Hematopoietic multipotent progenitor cell treated with erythropoietin and hydrocortisone succinate and interleukin-3 and kit ligand, for 6 days (in vitro differentiated cells): ENCODE measurements at places on chromosomes 5 and 9.

GRCh38 chr5:79133657-79134451 lies 22.2 kb downstream of the BHMT start:
- peak; percentile 89 for DNase-seq

DNA sequence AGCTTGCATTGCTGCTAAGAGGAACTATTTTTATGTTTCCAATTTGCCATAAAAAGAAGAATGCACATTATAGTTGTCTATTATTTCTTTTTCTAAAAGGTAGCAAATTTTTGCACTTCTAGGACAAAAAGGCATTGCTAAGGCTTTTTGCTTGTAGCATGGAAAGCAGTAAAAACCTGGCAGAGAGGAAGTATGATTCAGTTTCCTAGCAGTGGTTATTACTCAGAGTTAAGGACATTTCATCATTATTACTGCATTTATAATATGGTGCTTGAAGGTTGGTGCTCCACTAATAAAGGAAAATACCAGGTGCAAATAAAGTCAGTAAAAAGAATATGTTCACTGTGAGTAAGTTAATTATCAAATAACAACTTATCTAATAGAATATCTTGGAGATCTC lies 179.8 kb upstream of the PLPPR1 start:
- no peak for DNase-seq

GRCh38 chr5:119943148-119943547 lies 313.8 kb downstream of the FAM170A start:
- peak; percentile 36 for DNase-seq

DNA sequence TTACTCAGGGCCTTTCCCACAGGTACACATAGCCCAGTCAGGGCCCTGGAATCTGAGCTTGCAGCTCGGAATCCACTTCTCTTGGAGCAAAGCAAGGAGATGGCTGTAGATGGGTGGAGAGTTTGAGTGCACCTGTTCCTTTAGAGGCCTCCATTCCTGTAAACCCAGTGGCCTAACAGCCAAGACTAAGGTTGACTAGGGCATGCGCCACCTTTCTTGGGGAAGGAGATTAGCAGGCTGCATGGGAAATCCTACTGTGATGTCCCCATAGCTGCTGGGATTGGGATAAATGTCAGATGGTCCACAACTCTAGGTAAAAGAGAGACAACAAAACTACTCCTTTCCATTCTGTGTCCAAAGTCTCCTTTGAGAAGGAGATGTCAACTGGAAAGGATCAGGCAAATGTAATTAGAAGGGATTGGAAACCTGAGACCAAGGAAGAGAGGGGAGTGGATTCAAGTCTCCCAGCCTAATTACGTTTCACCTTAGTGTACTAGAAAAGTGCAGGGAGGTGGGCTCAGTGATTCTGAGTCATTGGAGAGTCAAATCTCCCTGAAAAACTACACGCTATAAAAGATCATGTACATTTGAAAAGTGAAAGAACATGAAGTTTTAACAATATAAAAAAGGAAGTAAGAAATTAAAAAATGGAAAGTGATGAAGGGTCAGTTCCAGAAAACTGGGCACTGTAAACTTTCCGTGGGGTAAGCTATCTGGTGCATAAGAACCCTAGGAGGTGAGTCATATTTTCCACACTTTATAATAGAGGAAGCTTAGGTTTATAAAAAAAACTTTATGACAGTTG lies 104.2 kb downstream of the SEC61B start:
- DNase-seq = peak; percentile 8

- peak; percentile 44 for DNase-seq
These were observed 158.8 kb downstream of the C9orf152 start for GRCh38 chr9:110048976-110049698.

GRCh38 chr5:148666353-148666752 lies 12.0 kb upstream of the HTR4 start:
- DNase-seq = peak; percentile 12

- no peak for DNase-seq
These were observed 248.8 kb downstream of the NNT start for GRCh38 chr5:43851741-43852140.

GRCh38 chr9:115653171-115653606 lies 500.4 kb upstream of the PAPPA start:
- no peak for DNase-seq

- DNase-seq = no peak
These were observed 391.9 kb downstream of the PSAT1 start for GRCh38 chr9:78688796-78689195.

GRCh38 chr9:431701-432100 lies 217.0 kb downstream of the DOCK8 start:
- DNase-seq = no peak

GRCh38 chr5:142466195-142466971 lies 141.6 kb upstream of the SPRY4 start:
- no peak for DNase-seq

- no peak for DNase-seq
These were observed 41.0 kb upstream of the GFPT2 start for GRCh38 chr5:180394031-180394636.

DNA sequence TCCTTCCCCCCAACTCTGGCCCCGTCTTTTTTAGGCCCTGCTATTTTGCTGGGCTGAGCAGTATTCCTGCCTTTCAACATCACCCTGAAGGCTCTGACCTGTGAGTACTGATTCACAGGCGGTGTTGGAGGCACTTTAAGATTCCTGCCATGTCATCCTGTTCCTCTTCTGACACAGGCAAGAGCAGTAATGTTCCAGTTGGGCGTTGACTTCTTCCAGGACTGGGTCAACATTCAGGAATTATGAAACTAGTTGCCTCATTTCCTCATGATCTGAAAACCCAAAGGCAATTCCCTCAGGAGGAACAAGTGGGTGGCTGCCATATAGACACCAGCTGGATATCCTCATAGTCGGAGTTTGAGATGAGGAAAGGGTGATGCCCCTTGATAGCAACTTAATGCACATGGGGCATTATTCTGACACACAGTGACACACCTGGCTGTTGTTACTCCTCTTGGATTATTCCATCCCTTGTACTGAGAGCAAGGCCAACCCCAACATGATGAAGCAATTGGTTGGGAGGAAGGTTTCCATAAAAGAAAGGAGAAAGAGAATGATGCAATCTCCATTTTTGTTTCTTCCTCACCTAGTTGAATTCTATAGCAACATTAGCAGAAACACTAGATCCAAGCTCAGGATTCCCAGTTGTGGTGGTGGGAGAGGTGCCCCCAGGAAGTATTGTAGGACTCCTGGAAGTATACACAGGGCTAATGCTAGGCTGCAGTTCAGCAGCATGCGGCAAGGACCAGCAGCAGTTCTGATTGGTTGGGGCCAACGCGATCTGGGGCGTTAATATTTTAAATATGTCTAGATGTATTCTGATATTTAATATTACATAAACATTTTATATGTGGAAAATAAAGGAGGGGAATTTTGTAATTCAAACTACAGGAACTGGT lies 19.6 kb upstream of the GLRX start:
- DNase-seq = no peak

GRCh38 chr9:117411547-117411946 lies 3.3 kb downstream of the ASTN2 start:
- DNase-seq = peak; percentile 54

DNA sequence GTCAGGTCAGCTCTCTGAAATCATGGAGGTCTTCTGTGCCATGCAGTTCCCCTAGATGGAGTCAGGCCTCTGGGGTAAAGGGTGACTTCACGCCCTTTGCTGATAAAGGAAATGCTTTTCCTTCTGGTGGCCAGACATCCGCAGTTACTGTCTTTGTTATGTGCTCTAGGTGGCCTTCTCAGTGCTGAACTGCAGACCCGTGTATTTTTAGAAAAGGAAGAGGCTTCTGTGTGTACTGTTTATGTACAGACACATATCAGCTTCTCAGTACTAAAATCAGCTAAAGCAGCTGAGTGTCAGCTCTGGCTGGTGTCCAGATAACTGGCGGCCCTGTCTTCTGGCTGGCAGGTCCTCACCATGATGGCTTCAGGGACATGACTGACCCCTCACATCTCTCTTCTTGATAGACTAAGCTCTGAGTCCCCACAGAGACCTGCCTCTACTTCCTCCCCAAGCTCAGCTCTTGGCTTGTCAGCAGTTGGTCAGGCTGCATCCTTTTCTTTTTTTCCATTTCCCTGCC lies 75.3 kb downstream of the ARHGAP26 start:
- peak; percentile 53 for DNase-seq

DNA sequence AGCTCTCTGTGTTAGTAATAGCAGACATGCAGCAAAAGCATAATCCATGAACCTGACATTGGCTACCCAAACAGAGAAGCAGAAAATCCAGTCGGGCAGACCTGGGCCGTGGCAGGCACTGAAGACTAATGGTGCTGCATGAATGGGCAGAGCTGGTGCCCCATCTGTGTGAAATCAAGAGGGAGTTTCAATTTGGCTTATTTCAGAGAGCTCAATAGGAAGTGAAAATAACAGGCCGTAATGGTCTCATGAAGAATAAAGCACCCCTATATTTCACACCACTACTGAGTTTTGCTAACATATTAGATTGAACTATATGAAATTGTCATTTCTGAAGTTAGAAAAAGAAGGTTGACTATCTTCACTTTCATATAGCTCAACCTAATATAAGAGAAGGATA lies 149.7 kb downstream of the ENC1 start:
- no peak for DNase-seq

- peak; percentile 58 for DNase-seq
These were observed 577 bp downstream of the AP3S1 start for GRCh38 chr5:115842089-115842935.

DNA sequence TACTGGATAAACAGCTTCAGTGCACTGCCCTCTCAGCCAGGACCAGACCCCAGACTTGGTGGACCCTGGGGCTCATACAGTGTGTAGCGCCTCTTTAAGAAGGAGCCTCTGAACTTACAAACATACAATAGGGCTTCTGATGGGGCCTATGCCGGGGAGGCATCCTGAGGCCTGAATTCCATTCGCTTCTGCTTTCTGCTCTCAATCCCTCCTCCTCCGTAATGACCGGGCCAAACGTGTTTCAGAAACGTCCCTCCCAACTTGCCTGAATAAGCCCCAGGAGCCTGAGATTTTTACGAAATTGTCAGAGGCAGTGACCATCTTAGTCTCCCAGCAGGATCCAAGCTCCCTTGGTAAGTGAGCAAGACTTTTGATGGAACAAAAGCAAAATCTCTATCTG lies 128.1 kb upstream of the BOD1 start:
- no peak for DNase-seq

DNA sequence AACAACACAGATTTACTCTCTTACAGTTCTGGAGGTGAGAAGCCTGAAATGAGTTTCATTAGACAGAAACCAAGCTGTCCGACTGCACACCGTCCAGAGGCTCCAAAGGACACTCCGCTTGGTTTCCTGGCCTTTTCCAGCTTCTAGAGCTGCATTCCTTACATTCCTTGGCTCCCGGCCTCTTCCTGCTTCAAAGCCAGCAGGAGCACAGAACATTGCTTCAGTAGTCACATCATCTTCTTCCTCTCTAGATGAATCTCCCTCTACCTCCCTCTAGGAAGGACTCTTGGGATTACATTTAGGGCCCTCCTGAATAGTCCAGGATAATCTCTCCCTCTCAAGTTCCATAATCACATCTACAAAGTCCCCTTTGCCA lies 213.3 kb downstream of the CDK5RAP2 start:
- no peak for DNase-seq

DNA sequence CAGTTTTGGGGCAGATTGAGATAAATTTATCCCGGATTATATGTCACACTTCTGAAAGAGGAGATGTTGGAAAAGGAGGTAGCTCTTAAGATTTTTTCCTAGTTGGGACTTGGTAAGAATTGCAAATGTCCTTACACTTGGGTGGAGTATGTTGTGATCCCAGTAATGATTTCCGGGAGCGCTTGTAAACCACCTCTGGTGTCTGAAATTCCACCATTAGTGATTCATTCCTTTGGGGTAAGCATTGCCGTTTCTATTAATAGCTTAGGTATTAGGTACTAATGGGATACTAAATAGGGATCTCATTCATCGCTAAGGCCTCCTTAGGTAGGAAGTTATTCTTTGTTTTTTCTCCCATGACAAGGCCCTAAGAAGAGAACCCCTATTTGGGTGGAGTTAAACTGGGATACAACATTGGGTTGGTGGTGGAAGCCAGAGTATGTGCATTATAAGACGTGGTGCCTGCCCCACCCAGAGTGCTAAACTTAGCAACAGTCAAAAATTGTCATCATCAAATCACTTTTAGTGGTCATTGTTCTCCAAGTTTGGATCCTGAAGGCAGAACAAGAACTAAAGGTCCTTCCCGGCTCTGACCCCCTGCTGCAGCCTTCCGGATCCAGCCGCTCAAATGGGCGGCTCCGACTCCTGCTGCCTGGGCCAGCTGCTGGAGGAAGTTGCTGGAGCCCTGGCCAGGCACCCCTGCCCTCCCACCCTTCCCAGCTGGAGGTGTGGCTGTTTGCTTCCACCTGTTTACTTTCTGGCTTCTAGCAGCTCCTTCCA lies 31.7 kb upstream of the DAB2IP start:
- no peak for DNase-seq

DNA sequence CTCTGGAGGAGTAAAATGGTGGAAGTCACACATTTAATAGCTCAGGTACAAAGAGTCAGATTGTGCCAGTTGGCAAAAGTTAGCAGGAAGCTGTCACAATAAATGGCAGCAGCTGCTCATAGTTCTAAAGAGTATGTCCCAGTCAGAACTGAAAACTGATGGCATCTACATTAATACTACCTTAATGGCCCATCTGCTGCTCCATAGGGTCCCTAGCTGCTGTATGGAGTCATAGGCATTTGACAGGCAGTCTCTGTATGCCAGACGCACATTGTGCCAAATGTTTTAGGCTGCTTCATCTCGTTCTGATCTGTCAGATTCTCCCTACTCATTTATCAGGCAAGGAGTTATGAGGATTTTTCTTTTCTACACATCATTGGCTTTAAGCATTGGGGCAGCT lies 515.8 kb upstream of the ARRDC3 start:
- no peak for DNase-seq

GRCh38 chr5:41637869-41638268 lies 127.5 kb upstream of the PLCXD3 start:
- DNase-seq = peak; percentile 6

DNA sequence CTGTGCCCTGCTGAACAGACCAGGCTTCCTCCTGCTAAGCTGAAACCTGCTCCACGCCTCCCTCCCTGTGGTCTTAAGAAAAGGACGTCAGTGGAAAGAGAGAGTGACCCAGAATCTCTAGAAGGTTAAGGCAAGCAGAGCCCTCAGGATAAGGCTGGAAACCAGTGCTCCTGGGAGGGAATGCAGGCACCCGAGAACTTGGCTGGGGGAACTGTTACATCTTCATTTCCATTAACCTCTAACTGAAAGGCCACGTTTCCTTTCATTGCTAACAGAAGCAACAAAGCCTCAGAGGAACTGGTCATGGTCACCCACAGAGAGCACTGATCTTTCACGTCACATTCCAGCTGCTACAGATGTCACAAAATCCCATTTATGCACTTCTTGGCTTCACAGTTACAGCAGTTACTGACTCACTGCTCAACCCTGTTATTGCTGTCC lies 26.1 kb upstream of the AKNA start:
- no peak for DNase-seq

GRCh38 chr9:102354041-102354440 lies 615.6 kb upstream of the GRIN3A start:
- DNase-seq = no peak

GRCh38 chr5:125559296-125559695 lies 812.9 kb upstream of the ZNF608 start:
- no peak for DNase-seq

- no peak for DNase-seq
These were observed 21.5 kb downstream of the IL6ST start for GRCh38 chr5:55973296-55973695.
